ENCODE measurements at places on chromosomes 4 and X. TPM values are rescaled to one million over a fixed set of nuclear protein-coding genes. Genes with fewer than 3 reads are reported as not detected.

Gene DGAT2L6
- total RNA-seq: not detected

Gene SMR3B
- not detected for total RNA-seq

Gene ZNF711
- total RNA-seq: 20.7 TPM

Gene TBC1D1
- 42.8 TPM for total RNA-seq
